ENCODE measurements at places on chromosomes 2 and 18.

DNA sequence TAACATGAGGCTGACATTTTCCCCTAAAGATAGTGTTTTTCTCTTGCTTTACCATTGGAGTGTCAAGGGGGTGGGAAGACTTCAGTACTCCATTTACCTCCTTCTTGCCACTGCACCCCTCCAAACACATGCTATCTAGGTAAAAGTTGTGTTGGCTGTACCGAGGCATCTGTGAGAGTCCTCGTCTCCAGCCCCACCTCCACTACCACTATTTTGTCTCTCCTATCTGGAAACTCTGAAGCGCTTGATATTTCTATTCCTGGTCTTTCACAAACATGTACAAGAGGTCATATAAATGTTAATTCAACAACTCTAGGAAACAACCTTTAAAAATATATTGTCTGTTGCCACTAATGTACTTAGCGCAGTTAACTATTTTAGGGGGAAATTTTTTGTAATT lies 132.6 kb downstream of the PKP4 start:
- no peak for DNase-seq

DNA sequence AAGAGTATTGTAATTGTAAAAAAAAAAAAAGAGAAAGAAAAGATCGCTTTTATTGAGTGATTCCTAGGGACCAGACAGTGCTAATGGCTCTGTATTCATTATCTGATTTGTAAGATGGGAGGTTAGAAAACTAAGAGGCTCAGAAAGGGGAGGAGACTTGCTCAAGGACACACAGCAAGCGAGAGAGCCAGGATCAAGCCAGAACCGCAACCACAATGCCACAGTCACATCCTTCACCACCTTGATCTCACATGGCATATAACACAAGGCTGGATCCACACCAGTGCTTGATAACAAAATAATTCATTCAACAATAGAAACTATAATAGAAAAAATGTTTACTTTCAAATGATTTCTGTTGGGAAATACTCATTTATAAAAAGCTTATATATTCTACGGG lies 37.5 kb downstream of the TFCP2L1 start:
- no peak for DNase-seq

DNA sequence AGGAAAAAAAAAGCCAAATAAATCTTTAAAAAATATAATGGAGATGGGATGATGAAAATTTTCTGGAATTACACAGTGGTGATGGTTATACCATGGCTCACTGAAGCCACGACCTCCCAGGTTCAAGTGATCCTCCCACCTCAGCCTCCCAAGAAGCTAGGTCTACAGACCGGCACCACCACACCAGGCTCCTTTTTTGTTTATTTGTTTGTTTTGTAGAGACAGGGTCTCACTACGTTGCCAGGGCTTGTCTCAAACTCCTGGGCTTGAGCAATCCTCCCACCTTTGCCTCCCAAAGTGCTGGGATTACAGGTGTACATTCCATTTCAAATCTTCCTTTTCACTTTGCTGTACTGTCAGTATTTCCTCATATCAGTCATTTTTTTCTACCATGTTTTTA lies 61.7 kb downstream of the CHRNA1 start:
- no peak for DNase-seq

DNA sequence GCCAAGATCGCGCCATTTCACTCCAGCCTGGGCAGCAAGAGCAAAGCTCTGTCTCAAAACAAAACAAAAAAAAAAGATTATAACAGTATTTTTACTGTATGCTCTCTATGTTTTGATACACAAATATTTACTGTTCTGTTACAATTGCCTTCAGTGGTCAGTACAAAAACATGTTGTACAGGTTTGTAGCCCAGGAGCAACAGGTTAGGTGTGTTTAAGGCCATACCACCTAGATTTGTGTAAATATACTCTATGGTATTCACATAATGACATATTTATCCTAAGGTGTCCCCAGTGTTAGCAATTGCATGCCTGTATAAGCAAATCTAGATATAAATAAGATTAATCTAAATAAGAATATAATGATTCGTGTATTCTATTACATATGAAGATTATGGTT lies 625.0 kb downstream of the TMEM182 start:
- no peak for DNase-seq

GRCh38 chr2:199462347-199462955 lies 4.7 kb upstream of the SATB2 start:
- DNase-seq = no peak

DNA sequence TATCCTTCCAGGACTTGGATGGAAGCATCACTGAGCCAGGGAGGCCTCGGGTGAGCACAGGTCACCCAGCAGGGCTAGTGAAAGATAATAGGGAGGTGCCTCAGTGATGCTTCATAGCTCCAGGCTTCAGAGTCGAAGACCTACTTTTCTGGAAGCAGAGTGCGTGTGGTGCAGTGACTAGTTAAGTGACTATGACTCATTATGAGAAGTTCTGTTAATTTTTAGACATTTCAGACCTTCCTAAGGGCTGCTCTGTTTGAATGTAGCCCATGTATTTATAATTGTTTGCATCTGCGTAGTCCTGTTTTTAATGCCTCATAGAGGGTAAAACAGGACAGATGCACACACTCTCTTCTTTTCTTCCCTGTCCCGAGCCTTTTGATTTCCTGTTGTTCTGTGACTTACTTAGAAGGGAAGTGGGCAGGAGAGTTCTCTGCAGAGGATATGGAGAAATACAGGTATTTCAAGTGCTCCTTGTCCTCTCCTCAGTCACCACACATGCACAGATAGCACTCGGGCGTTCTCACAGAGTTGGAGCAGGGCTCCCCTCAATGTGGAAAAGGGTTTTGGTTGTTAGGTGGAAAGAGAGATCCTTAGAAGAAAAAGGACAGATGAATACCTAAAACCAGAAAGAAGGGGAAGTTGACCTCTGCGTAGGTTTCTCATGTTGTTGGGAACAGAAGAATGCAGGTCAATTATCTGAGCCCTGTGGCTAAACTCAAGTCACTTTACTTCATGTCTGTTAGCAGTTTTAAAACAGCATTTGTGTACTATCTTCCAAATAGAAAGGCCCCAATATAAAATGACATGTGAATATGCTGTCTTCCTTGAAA lies 34.7 kb downstream of the RALB start:
- DNase-seq = no peak

DNA sequence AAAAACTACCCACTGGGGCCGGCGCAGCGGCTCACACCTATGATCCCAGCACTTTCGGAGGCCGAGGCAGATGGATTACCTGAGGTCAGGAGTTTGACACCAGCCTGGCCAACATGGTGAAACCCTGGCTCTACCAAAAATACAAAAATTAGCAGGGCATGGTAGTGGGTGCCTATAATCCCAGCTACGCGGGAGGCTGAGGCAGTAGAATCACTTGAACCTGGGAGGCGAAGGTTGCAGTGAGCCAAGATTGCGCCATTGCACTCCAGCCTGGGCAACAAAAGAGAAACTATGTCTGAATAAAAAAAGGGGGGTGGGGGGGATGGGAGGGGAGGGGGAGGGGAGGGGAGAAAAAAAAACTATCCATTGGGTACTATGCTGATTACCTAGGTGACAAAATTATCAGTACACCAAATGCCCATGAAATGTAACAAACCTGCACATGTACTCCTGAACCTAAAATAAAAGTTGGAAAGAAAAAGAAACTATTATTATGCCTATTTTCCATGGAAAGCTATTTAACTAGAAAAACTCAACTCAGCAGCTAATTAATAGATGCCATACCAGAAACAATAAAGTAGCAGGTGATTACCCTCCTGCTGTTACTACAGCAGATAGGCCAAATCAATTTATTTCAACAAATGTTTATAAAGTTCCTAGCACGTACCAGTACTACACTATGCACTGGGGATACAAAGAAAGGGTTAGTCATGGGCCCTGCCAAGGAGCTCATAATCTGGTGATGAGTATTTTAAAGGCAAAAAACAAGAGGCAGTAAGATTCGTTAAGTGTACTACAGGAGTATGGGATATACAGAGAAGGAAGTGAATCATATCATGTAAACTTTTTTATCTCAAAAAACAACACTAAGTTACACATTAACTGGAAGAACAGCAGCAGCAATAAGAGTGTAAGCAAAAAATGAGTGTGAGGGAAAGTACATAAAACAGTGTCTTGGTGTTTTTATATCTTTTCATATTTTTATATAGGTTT lies 112.8 kb upstream of the SLC39A10 start:
- no peak for DNase-seq

GRCh38 chr2:159010963-159011362 lies 42.5 kb downstream of the TANC1 start:
- no peak for DNase-seq

DNA sequence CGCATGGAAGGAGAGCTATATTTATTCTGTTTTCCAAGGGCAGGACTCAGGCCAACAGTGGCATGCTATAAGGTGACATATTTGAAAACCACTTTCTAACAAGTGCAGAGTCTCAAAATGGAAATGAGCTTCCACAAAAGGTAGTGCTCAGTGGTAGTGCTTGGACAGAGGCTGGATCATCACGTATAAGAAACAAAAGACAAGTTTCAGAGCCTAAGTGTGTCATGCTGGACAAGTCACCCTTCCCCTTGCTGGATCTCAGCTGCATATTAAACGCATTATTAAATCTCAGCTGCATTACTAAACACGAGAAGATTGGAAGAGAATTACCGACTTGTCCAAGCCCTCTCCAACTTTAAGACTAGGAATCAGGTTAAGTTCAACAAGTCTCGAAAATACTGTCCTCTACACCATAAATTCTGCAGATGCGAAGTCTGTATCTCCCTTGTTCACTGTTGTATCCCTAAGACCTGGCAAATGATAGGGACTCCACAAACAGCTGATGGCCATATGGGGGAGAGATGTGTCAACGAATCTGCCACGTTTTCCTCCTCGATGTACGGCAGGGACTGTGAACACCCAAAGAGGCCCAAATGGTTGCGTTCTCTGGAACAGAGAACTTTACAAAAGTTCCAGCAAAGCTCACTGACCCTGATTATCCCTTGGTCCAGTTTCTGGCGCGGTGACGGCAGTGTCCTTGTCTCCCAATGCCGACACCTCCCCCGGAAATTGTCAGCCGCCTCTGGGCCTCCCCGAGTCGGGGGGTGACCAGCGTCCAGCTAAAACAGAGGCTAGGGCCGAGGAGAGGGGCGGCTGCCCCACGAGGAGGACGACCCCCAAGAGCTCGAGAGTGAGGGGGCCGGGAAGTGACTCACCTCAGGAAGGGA lies 611 bp downstream of the NOL10 start:
- no peak for DNase-seq

DNA sequence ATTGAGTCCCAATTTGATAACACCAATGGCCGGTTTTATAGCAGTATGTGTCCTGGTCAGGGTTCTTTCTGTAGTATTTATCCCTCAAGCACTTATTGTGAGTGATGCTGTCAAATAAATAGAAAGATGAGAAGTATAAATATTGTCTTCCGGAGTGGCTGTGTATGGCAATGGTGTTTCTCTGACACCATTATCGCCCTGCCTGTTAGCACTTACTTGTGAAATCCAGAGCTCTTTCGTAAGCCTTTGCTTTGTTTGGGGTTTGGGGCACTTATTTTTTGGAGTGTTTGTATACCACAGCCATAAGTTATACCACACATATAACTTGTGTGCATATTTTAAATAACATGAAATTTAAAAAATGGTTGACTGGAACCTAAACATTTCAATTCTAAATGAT lies 29.3 kb downstream of the CD8B2 start:
- no peak for DNase-seq

DNA sequence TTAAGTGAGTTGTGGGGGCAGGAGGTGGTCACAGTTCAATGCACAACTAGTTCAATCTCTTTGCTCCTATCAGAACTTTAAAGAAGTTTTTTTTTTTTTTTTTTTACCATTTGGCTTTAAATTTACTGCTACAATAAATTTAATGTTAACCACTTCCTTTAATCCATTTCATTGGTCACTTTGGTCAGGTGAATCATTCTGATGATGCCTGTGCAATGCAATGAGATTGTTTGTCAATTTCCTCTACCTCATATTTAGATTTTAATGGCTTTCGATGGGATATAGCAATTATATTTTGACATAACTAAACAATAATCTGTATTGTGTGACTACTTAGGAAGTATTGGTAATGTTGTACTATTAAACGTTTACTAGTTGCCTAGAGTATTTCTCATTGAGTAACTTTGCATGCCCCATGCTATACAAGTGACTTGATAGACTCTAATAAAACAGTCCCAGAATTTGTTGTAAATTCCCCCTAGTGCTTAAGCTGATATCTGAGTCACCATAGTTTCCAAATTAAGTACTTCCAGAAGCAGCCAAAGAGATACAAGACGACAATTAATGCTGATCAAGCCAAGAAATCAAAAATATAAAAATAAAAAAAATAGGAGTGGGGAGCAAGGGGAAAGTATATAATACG lies 52.9 kb upstream of the SERPINB2 start:
- no peak for DNase-seq

DNA sequence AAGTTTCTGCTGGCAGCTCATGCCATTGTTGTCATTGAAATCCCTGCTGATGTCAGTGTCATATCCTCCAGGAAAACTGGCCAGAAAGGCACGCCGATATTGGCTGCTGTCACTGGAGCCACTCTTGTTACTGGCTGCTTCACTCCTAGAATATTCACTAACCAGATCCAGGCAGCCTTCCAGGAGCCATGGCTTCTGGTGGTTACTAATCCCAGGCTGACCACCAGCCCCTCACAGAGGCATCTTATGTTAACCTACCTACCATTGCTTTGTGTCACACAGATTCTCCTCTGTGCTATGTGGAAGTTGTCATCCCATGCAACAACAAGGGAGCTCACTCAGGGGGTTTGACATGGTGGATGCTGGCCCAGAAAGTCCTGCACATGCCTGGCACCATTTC lies 27.0 kb upstream of the MTX2 start:
- no peak for DNase-seq

- no peak for DNase-seq
Measured at GRCh38 chr2:22970284-22970975, 414.5 kb upstream of the KLHL29 start.

DNA sequence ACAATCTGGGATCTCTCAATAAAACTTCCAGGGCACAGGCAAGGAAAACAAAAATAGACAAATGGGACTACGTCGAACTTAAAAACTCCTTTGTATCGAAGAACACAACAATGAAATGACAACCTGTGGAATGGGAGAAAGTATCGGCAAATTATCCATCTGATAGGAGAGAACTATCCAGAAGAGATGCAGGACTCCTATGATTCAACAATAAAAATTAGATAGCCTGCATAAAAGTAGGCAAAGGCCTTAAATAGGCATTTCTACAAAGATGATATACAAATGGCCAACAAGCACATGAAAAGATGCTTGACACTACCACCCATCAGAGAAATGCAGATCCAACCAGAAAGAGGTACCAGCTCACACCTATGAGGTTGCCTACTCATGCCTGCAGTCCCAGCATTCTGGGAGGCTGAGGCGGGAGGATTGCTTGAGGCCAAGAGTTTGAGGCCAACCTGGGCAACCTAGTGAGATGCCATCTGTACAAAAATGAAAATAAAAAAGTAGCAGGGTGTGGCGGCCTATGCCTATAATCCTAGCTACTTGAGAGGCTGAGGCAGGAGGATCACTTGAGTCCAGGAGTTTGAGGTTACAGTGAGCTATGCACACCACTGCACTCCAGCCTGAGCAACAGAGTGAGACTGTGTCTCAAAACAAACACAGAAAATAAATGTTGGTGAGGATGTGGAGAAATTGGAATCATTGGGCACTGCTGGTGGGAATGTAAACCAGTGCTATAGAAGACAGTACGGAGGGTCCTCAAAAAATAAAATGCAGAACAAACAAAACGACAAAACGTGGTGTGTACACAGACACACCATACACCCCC lies 21.6 kb downstream of the TWIST2 start:
- no peak for DNase-seq

Measured in NCI-H1092 (cell line).